Epithelial cell of proximal tubule (primary cell): ENCODE measurements at places on chromosomes 4 and X. TPM values are rescaled to one million over a fixed set of nuclear protein-coding genes. Genes with fewer than 3 reads are reported as not detected.

TLR7 gene
- not detected in 2 replicates for total RNA-seq

MAP7D2 gene
- 1.4 and 2.2 TPM in 2 replicates for total RNA-seq

- no peak for DNase-seq
Observed at GRCh38 chr4:138256608-138257007, 14.5 kb upstream of the SLC7A11 start.

- DNase-seq = no peak
Observed at GRCh38 chr4:138788857-138789256, 226.7 kb upstream of the NOCT start.

DNA sequence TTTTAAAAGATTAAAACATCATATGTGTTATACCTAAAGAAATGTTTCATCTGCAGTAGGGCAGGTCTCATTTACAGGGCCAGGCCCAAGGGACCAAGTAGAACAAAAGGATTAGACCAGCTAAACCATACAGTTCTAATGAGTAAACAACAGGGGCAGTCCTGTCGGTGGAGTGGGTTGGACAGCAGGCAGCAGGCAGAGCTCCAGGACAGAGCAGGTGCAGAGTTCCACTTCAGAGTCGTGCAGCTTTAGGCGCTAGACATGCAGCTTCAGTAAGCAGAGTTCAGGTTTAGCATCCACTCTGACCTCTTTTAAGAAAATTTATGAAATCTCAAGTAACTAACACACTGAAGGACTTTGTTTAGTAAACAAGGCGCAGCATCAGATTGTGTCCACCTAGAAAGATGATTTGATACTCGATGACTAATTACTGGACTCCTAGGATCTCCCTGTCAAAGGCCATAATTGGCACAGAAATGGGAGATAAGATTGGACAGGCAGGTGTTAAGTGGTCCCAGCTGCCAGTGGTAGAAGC is 487.7 kb upstream of the INTU start:
- no peak for DNase-seq

GRCh38 chrX:16207634-16208033 is 40.4 kb downstream of the MAGEB17 start:
- no peak for DNase-seq

TMPRSS11B gene
- not detected in 2 replicates for total RNA-seq

ATP8A1 gene
- total RNA-seq = 2.9 and 4.3 TPM in 2 replicates

- no peak for DNase-seq
Observed at GRCh38 chr4:140706665-140707064, 49.5 kb downstream of the TBC1D9 start.

NR3C2 gene
- total RNA-seq = 0.98 and 1.5 TPM in 2 replicates

- DNase-seq = no peak
Observed at GRCh38 chrX:39167791-39168190, 366.5 kb downstream of the MID1IP1 start.

- DNase-seq = no peak
Observed at GRCh38 chrX:48924270-48924669, 5.4 kb upstream of the PIM2 start.

DNA sequence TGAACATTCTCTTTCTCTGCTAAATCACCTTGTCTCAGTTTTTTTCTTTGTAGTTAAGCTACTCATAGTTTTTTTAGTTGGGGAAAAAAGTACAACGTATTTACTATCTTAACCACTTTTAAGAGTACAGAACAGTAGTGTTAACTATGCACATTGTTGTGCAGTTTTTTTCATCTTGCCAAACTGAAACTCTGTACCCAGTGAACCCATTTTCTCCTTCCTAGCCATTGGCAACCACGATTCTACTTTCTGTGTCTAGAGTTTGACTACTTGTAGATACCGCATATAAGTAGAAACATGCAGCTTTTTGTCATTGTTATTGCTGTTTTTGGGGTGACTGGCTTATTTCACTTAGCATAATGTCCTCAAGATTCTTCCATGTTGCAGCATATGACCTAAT is 10.0 kb downstream of the N4BP2 start:
- DNase-seq = no peak

DNA sequence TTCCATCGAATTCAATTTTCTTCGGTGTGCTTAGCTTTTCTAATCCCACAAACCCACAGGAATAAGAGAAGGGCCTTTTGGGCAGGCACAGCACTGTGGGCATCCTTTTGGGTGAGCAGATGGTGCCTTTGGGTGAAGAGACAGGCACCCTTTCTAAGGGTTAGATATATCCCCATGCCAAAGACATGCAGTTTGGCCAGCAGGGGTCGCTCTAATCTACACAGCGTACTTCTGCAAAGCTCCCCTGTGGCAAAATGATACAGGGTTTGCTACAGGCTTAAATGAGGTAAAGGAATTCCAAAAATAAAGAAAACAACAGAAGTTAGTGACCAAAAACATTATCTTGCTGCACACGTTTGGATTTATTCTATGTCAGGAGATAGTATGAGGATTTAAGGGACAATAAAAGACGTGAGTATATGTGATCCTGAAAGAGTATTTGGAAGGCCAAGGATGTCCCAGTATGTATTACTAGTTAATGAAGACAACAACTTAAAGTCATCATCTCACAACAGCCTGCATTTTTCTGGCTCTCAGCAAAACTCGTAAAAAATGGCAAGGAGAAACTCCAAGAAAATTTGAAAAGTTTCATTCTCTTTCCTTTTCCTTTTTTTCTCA is 49.5 kb downstream of the PHEX start:
- no peak for DNase-seq

GRCh38 chr4:84434344-84434743 is 64.7 kb downstream of the NKX6-1 start:
- DNase-seq = no peak

DNA sequence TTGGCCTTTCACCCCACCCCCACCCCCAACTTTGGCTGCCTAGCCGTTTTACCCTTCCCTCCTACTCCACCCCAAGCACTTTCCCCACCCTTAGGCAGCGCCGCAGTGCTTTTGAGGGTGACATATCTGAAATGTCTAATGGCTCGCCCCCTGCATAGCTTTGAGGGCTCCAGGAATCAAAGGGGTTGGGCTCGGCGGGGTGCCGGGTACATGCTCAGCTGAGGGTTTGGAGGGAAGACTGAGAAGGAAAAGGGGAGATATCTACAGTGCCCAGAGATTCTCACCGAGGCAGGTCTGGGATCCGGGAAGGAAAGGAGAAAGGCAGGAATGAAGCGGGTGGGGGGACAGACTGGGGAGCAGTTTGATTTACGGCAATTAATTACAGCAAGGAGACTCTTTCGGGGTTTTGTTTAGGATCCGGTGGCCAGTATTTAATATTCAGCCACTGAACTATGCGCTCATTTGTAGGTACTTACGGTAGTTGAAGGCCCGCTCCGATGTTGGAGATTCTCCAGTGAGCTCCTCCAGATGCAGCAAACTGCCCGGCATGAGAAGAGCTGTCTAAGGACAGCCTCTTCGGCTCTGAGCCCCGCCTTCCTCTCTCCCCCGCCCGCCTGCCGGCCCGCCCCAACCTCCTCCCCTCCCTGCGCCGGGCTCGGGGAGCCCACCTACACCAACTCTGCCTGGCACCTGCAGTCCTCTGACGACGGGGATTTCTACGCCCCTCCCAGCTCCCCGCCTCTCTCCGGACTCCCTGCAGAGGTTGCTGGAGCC is at the start of gene IGSF1:
Gene IGSF1 (minus strand): TSS at position 569 of the 774 bp plus-strand sequence. CDS start 2,632 bp downstream, outside the sequence.
- DNase-seq = peak; percentile 6
